Glutamatergic neuron (in vitro differentiated cells): ENCODE measurements at places on chromosomes 1 and 21.

DNA sequence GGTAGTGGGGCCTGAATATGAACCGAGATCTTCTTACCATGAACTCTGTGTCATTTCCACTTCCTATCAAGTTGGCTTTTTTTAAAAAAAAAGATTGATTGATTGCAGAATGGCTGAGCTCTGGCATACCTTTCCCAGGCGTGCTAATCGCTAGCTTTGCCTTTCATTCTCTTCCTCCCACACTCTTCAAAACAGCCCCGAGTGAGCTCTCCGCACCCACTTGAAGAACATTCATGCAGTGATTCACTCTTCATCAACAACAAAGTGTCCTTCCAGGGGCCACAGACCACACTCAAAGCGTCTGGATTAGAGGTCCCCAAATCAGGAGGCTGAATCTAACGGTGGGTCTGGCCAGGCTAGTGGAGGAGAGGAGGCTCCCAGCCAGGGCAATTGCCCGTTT, 96.3 kb upstream of the GALNT2 start:
- no peak for DNase-seq

DNA sequence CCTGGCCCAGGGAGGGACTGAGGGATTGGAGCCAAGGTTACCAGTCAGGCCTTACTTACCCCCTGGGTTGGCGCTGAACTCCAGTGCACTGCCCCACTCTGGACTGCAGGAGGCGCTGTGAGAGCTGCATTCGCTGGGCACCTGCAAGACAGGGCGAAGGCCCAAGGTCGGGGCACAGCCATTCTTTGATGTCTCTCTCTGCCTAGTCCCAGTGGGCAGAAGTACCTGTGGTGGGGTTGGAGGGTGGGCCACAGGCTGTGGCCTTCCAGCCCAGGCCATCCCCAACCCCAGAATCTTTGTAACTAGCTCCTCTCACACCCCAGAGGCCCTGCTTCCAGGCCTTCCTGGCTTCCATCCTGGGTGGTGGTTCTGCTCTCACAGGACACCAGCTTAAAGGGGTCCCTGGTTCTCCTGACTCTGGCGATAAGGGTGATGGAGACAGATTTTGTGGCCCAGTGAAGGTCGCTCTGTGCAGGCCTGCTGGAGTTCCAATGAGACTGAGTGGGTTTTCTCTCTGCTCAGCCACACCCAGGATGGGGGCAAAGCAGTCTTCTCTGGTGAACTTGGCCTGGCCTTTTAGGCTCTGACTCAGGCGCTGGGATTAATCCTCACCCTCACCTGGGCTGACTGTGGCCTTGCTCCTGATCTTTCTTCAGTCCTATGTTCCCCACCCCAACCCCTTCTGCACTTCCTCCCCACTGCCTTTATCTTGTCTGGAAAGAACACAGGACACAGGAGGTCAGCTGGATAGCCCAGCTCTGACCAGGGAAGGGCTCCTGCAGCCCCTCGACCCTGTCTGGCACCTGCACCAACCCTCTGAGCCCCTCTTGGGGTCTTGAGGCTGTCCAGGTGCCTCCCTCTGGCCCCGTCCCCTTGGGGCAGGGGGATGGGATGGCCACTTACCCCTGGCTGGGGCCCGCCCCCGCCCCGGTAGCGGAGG, 954 bp downstream of the MYOG start:
- no peak for DNase-seq

DNA sequence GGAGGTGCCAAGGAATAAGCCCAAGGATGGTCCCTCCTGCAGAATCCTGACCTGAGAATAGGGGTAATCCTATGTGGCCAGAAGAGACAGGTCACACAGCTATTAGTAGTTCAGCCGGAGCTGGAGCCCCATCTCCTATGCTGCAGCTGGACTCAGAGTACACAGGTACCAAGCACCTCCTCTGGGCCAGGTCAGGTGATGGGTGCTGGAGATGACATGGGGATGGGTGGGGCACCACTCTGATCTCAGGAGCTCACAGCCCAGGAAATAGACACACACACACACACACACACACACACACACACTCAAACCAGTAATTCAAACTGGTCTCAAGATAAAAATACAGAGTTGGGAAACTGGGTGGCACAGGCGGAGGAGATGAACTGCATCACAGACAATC, 54.2 kb upstream of the SSBP3 start:
- DNase-seq = no peak

DNA sequence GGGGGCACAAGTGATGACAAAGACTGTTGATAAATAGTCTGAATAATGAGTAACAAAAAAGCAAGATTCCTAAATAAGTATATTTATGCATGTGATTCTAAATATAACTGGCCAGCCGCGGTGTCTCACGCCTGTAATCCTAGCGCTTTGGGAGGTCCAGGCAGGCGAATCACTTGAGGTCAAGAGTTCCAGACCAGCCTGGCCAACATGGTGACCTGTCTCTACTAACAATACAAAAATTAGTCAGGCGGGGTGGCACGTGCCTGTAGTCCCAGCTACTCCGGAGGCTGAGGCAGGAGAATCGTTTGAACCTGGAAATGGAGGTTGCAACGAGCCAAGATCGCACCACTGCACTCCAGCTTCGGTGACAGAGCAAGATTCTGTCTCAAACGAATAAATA, 161.5 kb downstream of the TOMM20 start:
- DNase-seq = no peak

GRCh38 chr21:28975397-28975796, 17.3 kb downstream of the LTN1 start:
- DNase-seq = no peak

- no peak for DNase-seq
These were observed 290.2 kb downstream of the LRRC40 start for GRCh38 chr1:69914976-69915765.

GRCh38 chr1:38454236-38454635, 405.3 kb downstream of the RRAGC start:
- DNase-seq = no peak

DNA sequence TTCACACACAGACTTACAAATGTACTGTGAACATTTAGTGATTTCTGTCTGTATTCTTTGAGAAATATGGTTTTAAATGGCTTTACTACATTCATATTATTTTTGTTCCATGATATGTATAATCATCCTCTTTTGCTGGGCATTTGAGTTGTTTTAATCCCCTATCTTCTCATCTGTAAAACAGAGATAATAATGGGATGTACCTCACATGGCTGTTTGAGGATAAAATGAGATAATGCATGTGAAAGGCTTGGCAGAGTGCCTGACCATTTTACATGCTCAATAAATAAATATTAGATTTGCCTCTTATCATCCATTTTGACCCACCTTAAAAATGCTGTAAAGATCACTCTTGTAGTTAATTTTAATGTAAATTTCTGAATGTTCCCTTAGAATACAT, 197.2 kb downstream of the C1orf94 start:
- no peak for DNase-seq

DNA sequence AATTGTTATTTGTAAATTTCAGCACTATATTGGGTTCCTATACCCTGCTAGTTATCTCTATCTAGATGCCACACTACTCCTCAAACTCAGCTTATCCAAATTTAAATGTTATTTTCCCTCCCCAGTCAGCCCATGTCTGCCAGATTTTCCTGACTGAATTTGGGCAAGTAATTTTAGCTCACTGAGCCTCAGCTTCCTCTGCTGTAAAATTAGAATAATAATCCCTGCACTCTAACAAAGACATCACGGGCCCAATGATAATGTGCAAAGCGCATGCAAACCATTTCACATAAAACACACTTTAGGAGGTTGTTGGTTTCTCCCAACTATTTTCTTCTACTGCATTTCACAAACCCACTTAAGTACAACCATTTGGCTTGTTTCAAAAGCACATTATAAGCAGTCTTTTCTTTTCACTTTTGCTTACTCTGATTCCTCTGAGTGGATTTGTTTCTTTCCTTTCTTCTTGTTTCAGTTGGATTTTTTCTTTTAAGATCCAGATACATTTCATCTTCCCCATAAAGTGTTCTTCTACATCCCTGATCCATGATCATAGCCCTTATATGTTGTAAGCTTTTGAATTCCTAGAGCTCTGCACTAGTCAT, 152.8 kb upstream of the DPT start:
- DNase-seq = no peak

DNA sequence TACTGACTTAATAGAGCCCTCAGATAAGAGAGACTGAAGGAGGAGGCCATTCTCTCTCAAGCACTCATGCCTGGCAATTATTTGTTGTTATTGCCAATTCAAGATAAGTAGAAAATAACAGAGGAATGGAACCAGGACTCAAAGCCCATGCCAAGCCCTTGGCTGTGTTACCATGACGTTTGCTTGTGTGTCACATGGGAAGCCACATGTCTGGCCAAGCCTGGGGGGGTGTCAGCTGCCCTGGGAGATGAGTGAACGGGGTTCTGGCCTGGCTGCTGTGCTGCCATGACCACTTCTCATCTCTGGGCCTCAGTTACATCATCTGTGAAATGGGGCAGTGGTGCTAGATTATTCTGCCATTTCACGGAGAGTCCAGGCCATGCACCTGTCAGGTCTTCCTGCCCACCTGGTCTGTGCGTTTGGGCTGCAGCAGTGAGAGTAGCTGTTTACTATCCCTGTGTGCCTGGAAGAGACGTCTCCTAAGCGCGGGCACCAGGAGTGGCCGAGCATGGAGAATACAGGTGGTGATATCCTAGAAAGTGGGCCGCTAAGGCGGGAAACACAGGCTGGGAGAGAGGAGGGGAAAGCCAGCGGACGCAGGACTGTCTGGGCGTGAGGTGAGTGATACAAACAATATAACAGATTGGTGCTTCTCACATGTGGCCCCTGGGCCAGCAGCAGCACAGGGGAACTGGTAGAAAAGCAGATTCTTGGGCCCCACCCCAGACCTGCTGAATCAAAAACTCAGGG, 67.8 kb downstream of the MAN1C1 start:
- no peak for DNase-seq

DNA sequence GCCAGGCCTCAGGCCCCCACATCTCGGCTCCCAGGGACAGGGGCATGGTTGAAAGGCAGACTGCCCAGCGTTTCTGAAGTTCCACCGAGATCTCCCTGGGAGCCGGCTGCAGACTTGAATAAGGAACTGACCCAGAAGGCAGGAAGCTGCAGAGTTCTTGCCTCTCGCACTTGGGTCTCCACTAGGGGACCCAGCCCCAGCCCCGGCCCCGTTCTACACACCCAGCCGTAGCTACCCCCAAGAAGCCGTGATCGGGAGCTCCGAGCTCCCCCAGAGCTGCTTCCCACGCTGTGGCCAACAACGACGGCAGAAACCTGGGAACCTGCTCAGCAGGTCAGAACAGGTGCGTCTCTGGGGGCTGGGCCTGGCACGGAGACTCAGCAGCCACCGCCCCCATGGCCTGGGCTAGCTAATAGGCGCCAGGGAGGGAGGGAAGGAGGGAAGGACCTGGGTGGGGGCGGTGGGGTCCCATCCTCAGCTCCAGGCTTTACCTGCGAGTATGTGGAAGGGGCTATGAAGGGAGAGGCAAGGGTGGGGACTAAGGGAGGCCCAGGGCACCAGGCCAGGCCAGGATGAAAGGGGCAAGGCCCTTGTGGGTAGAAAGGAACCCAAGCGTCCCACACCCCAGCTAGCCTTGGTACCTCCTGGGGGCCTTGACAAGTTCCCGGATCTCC, at the start of gene NECTIN4:
Gene NECTIN4, minus strand, starts transcription at position 308 of the 674 bp plus-strand sequence. Its CDS starts 262 bp downstream, at position 46.
- no peak for DNase-seq
